ENCODE measurements at places on chromosomes 5 and 9. TPM values are rescaled to one million over a fixed set of nuclear protein-coding genes. Genes with fewer than 3 reads are reported as not detected.

- no peak for DNase-seq
These were observed 74.8 kb downstream of the SLF1 start for GRCh38 chr5:94693043-94693822.

- DNase-seq: no peak
These were observed 588.7 kb upstream of the CDH6 start for GRCh38 chr5:30604648-30605262.

GRCh38 chr9:87213948-87214347, 266.6 kb upstream of the GAS1 start:
- no peak for DNase-seq

GRCh38 chr5:120083851-120084542, 380.1 kb upstream of the PRR16 start:
- no peak for DNase-seq

DNA sequence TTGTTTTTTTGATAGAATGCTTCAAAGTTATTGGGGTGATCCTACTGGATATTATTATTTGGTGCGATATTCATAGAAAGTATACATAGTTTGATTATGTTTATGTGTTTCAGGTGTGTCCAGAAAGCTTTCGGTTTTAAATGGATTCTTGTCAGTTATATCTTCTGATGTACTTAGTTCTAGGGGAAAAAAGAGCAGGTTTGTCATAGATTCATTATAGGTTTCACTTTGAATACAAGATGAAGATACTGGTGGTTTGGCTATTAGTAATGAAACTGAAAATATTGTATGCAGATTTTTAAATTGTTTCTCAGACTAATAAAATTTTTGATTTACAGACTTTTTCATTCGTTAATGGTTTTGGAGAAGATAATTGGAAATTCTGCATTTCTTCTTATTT, 98.9 kb downstream of the MAN2A1 start:
- no peak for DNase-seq

- DNase-seq: no peak
These were observed 315.2 kb upstream of the ACO1 start for GRCh38 chr9:32069169-32069813.

GRCh38 chr9:99459919-99460318, 237.8 kb downstream of the SEC61B start:
- no peak for DNase-seq

- no peak for DNase-seq
These were observed 9.9 kb downstream of the CLPTM1L start for GRCh38 chr5:1334831-1335539.

Gene REEP2
- 7.6 TPM for total RNA-seq

Gene CTNND2
- total RNA-seq: 131 TPM
